Iris pigment epithelial cell (primary cell): ENCODE measurements at places on chromosomes 2 and 18.

DNA sequence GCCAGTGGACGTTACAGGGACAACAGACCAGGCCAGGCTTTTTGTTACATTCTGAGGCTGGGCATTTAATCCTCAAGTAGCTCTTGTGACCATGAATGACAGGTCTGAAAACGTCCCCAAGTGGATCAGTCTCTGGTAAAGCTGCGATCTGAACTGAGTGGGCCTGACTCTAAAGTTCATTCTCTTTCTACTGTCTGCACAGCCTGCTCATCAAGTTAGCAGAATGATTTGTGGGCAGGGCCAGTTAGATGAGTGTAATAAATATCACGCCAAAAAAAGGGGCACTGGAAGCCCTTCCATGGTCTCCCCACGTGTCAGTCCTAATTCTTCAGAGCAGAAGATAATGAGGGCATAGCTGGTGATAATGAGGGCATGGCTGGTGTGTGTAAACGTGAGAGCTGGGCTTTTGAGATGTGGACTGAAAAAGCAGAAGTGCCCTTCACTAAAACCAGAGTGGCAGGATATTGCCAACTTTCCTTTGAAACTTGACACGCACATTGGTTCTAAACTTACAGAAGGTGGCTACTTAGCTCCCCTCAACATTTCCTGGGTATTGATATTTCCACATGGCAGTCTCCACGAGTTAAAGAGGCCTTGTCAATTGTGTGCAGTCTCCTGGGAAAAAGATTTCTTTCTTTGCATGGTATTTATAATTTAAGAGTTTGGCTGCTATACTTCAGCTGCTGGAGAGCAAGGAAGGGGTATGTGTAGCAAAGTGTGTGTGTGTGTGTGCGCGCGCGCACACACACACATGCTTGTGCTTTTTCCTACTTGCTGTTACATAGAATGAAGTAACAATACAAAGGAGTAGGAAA, 72.7 kb upstream of the LYPD6B start:
- no peak for DNase-seq

- DNase-seq = no peak
These were observed 341.2 kb upstream of the SLC14A2 start for GRCh38 chr18:45274026-45274425.

GRCh38 chr18:23703057-23703986, 14.1 kb downstream of the LAMA3 start:
- DNase-seq = peak; percentile 78

- DNase-seq = no peak
These were observed 11.9 kb downstream of the MAL start for GRCh38 chr2:95037384-95037839.

DNA sequence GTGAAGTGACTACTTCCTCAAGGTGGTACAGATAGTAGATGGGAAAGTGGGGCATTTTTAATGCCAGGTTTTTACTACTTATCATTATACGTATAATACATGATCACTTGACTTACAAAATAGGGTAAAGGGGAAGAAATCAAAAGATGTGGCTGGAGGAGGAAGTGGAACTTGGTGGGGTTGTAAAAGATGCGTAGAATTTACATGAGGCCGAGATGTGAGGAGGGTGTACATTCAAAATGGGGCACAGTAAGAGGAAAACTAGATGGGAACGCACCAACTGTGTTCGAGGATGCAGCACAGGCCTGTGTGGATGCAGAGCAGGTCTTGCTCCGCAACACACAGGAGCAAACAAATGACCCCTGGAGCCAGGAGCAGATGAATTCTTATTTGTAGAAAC, 403.3 kb downstream of the TXNL1 start:
- DNase-seq = no peak

- DNase-seq = peak; percentile 28
These were observed 43.9 kb downstream of the PSD4 start for GRCh38 chr2:113217455-113218282.

DNA sequence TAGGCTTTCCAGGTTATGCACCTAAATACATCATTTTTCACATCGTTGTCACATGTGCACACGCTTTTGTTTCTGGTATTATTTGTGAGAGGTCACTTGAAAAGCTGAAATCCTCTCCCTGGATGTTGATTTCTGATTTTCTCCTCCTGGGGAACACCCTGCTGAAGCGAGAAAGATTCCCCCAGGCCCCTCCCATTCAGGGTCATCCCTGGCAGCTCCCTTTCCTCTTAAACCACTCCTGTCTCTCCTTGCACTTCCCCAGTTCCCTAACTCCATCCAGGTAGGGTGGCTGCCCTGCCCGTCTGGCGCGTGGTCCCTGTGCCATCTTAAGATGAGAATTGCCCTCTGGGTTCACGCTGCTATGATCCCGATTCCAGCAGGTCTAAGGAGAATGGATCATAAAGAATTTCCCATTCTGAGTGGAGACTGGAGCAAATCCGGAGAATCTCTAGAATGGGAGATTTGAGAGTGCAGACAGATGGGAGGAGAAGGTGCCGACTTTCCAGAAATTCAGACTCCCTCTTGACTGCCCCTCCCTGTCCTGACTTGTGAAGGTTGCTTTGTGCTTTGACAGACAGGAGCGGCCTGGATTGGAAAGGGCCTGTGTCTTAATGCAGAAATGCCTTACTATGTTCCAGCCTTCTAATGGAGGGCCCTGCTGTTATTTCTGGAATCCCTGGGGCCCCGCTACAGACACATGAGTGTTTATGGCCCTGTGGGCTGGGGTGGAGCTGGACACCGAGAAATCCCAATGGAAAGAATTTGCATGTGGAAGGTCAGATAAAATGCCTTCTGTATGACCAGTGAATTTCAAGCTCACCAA, 1.3 kb upstream of the YWHAQ start:
- no peak for DNase-seq

GRCh38 chr2:121071034-121071504, 213.9 kb downstream of the TFCP2L1 start:
- DNase-seq = peak; percentile 21

DNA sequence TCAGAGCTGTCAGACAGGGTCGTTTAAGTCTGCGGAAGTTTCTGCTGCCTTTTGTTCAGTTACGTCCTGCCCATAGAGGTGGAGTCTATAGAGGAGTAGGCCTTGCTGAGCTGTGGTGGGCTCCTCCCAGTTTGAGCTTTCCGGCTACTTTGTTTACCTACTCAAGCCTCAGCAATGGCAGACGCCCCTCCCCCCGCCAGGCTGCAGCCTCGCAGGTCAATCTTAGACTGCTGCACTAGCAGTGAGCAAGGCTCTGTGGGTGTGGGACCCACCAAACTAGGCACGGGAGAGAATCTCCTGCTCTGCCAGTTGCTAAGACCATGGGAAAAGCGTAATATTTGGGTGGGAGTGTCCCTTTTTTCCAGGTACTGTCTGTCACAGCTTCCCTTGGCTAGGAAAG, 86.5 kb downstream of the EFEMP1 start:
- no peak for DNase-seq

DNA sequence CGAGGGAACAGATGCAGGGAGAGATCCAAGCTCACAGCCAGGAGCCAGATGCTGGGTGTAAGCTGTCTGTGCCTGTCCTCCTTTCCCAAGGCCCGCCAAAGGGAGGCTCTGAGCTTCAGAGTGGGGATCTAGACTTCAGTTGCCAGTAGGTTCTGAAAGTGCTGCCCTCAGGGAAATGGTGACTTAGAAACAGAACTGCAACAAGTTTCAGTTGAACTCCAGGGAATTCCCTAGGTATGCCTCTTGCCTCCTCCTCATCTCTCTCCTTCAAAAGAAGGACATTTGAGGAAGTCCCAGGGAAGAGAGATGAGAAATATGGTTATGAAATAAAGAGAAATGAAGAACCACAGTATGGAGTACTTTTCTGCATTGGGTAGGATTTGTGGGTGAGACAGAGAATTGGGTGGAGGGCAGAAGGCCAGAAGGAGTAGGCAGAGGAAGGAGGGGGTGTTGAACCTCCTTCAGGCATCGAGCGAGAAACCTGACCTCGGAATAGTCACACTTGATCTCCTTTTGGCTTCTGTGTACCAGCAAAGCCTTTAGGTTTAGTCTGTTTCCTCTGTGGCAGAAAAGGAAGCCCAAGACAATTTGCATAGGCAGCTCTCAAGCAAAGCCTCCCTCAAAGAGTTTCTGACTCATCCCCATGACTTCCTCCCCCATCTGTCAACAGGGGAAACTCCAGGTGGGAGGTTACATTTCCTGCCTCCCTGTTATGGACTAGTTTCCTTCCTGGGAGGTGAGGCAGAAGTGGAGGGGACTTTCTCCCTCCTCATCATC, 45.7 kb downstream of the QPCT start:
- DNase-seq = peak; percentile 96

GRCh38 chr2:131016826-131017741, 76.2 kb downstream of the FAM168B start:
- peak; percentile 73 for DNase-seq

- DNase-seq = peak; percentile 93
These were observed 18.9 kb downstream of the ATP8B1 start for GRCh38 chr18:57784034-57784800.

GRCh38 chr2:209834767-209835166, 63.1 kb downstream of the UNC80 start:
- no peak for DNase-seq

DNA sequence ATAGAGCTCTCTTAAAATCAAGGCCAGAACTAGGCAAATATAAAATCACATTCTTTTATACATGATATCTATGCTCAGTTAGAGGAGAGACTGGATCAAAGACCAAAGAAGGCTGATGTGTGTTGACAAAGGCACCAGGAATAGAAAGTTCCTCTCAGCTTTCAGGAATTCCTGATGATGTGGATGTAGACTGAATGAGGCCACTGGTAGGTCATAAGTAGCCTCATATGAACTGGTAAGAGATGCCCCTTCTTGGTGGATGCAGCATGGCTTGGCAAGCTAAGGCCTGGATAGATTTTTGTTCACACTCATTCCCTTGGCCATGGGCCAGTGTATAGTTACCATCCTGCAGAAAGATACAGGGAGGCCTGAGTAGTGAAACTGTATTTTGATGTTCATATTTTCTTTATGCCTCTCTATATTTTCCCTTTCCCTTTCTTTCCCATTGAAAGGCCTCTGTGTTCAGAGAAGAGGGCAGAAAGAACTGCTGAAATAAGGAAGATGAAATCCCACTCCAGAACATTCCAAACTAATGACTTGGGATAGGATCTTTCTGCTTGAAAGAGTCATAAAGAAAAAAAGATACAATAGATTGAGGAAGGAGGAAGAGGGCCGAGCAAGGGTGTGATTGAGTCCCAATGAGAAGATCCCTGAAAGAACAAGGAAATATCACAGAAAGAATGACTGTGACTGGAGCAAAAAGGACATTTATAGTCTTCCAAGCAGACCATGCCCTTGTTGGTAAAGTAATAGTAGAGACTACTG, 2182.7 kb upstream of the PIK3C3 start:
- peak; percentile 44 for DNase-seq

GRCh38 chr2:129733579-129733978, 245.9 kb upstream of the RAB6C start:
- DNase-seq = no peak

- DNase-seq = peak; percentile 16
These were observed 135.9 kb downstream of the DTNB start for GRCh38 chr2:25537526-25537925.

GRCh38 chr2:218959761-218960308, 369 bp downstream of the CDK5R2 start:
- DNase-seq = no peak

DNA sequence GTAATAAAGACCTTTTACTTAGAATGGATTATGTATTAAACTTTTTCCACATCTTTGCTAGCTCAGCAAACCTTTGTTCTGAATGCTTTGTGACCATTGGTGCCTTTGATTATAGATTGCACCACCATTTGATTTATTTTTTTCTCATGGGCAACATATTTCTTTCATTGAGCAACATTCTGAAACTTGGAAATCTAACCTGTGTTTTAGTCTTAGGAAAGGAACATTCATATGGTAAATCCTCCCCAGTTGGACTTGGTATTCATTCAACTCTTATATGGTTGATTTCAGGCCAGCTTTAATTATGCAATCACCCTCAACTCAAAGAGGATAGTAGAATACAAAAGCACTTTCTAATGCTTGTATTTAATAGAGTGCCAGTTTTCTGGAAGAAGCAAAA, 1077.9 kb upstream of the ZEB2 start:
- peak; percentile 84 for DNase-seq

- no peak for DNase-seq
These were observed 72.3 kb downstream of the RTP5 start for GRCh38 chr2:241941691-241942301.

- DNase-seq = peak; percentile 40
These were observed 39.2 kb upstream of the ACTR3 start for GRCh38 chr2:113850687-113851086.

DNA sequence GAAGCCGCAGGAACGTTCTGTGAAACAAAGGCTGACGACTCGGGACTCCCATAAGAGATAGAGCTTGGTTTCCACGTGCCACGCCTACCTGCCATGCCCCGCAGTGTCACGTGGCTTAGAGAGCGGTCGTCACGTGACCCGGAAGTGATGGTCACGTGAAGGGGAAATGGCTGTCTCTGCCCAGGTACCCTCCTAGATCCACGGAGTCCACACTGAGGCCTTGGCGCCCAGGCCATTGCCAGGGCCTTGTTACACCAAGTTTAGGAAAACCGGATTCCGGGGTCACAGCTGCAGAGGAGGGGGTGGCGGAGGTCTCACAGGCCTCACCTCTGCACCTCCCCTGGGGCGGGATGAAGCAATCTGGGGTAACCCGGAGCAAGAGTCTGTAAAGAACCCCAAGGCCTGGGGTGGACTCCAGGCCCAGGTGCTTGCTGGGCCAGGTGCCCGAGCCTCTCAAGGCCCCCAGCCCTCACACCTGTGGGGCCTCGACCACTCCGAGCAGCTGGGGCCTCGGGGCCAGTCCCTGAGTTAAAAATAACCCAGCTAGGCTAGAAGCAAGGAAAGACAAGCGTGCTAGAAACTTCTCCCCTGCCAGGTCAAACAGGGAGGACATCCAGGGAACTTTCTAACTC, 113.5 kb upstream of the ZNF236 start:
- no peak for DNase-seq

GRCh38 chr2:149507974-149508373, 79.6 kb downstream of the MMADHC start:
- DNase-seq = peak; percentile 2

DNA sequence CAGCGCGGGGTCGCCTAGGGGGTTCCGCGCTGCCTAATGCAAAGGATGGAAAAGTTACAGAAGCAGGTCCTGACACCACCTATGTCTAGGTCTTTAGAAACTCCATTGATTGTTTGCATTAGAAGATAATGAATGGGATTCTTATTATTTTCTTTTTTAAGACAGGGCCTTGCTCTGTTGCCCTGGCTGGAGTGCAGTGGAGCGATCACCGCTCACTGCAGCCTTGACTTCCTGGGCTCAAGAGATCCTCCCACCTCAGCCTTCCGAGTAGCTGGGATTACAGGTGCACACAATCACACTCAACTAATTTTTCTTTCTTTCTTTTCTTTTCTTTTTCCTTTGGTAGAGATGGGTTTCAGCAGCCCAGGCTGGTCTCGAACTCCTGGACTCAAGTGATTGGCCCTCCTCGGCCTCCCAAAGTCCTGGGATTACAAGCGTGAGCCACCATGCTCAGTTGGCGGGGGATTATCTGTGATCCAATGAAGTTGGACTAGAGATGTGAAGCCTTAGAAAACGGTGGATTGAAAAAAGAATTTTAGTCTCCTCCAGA, 761 bp upstream of the IDH1 start:
- no peak for DNase-seq

- no peak for DNase-seq
These were observed 554.3 kb downstream of the ZEB2 start for GRCh38 chr2:143965493-143966164.
